ENCODE measurements at places on chromosomes 3 and 15.

GRCh38 chr3:146067048-146067447 lies 93.9 kb downstream of the PLOD2 start:
- DNase-seq, result no peak

GRCh38 chr3:43259626-43260025 lies 26.7 kb upstream of the SNRK start:
- no peak for DNase-seq

GRCh38 chr3:22585504-22585903 lies 617.6 kb upstream of the UBE2E2 start:
- DNase-seq, result no peak

DNA sequence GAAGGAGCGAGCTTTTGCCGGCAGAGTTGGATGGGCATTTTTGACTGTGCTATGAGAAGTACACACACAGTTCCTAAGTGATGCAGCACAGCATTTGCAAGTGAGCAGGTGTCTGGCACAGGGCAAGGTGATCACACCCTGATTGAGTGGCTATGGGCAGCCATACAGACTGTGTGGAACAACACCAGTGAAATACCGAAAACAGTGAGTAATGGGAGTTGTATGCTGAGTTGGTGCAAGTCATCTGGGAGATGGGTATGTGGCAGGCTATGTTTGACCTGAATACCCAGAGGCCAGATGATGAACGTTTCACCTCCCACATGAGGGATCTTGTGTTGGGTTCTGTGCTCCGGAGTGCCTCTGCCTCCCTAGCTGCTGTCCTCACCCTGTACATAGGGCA lies 53.5 kb upstream of the TIPARP start:
- DNase-seq, result no peak

- DNase-seq, result no peak
These were observed 45.0 kb upstream of the SPRED1 start for GRCh38 chr15:38207621-38208020.

GRCh38 chr3:13280811-13281506 lies 139.2 kb downstream of the NUP210 start:
- no peak for DNase-seq

DNA sequence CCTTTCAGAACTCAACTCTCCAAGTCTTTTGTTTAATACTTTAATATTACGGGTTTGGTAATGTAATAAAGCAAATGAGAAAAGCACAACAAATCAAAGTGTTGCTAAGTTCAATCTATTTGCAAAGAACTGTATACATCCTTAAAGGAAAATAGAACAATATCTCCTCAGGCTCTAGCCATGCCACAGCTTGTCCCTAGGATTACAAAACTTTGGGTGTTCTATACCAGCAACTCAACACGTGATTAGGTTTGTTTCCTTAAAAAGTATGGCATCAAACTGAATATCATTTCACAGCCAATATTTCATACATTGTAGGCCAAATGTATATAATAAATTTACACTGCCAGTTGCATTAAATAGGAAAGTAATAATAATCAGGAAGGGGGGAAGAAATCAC lies 418.6 kb upstream of the MDFIC2 start:
- no peak for DNase-seq

DNA sequence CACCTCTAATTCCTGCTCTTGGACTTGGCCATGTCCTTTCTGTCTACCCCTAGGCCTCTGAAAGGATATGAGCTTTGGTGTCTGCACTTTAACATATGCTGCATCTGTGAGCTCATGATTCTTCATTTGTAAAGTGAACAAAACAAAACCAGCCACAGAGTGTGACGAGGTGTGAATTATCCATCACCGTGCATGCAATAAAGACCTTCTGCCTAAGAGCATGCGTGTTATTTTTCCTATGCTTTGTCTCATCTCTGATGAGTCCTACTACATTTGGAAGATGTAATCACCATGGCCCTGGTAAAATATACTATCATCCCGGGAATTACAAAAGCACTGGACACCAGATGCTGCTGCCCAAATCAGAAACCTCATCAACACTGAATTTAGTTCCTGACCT lies 103.5 kb upstream of the KCNAB1 start:
- DNase-seq, result no peak

- DNase-seq, result no peak
These were observed 137.6 kb upstream of the TRIM42 start for GRCh38 chr3:140540262-140540661.

DNA sequence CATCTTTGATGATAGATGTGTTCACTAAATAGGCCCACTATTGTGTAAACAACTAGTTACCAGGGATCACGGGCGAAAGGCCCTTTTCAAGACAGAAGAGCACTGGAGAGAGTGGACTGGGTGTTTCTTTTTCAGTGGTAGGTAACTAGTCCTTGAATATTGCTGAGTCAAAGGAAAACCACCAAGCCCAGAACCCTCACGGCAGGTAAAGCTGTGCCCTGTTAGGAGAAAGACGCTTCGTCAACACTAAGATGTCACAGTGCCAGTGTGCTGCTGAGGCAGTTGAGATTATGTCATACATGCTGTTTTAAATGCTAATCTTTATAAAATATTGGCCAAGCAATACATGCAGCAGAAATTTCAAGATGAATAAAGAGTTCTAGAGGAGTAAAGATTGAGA lies 578.6 kb downstream of the PYDC2 start:
- DNase-seq, result no peak

- no peak for DNase-seq
These were observed 164.5 kb downstream of the THSD4 start for GRCh38 chr15:71279757-71280141.

GRCh38 chr3:28542351-28542750 lies 193.7 kb upstream of the AZI2 start:
- no peak for DNase-seq

- DNase-seq, result no peak
These were observed 849.8 kb downstream of the NSUN3 start for GRCh38 chr3:94912656-94913055.

- no peak for DNase-seq
These were observed 14.2 kb downstream of the PDIA5 start for GRCh38 chr3:123080864-123081562.

GRCh38 chr3:25621087-25621486 lies 43.6 kb downstream of the TOP2B start:
- DNase-seq, result no peak

- no peak for DNase-seq
These were observed 102.2 kb upstream of the LPP start for GRCh38 chr3:188051801-188052168.

DNA sequence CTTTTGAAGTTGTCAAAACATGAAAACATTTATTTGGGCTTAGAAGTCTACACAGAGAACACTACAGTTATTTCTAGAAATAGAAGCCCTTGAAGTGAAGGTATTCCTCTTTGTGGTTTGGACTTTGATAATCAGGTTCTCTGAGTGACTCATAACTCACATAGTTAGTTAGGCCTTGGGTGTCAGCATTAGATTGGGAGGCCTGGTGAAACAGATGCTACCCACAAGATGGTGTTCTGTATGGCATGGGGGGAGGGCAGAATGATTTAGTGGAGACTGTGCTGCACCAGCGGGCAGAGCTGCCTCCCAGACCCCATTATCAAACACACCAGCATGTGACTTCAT lies 108.9 kb upstream of the ETV5 start:
- DNase-seq, result no peak

Data from KG1 (cell line).